ENCODE measurements at places on chromosomes 16 and 17.

DNA sequence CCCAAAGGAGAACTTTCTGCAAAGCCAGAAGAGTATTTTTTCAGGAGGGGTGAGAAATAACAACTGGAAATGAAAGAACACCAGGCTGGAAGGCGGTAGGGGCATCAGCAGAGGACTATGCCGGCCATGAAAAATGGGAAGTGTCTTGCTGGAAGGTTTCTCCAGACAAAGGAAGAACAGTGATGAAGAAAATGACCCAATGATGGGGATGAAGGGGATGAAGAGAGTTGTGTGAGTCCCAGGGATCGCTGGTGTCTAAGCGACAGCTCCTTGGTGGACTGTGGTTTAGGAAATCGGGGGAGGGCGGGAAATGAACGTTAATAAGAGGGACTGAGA, 623 bp downstream of the TTLL6 start:
- no peak for DNase-seq

- DNase-seq, result no peak
Observed at GRCh38 chr17:10149573-10150399, 48.6 kb downstream of the GAS7 start.

DNA sequence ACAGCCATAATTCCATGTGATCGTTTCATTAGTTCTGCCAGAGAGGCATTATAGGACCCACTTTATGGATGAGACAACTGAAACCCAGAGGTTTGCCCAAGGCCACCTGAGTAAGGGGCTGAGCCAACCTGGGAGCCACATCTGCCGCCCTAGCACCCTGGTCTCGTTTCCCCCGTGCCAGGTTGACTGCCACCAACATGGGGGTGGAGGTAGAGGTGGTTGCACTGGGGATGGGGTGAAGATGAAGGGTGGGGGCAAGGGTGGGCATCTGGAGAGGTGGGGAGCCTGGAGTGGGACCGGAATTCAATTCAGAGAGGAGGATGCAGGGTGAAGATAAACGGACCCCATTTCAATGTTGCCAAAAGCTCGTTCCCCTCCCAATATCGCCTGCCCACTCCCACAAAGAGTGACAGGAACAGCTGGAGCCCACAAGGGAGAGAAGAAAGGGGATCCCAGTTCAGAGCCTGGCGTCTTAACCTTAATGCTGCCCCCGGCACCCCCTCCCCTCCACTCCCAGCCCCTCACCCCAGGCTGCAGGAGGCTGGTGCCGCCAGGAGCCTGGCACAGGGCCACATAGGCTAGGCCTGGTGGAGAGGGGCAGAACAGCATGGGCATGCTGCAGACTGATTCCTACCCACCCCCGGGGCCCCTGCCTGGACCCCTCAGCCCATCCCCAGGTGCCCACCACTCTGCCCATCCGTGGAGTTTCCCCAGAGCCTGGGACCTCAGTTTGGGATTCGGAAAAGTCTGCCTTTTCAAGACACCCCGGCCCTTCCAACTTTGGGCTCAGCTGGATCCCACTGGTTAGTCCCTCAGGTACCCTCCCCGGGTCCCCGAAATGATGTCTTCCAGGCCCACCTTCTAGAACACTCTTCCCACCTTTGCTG, 29.6 kb downstream of the NGFR start:
- DNase-seq, result no peak

- DNase-seq, result no peak
Observed at GRCh38 chr17:36855459-36855858, 81.8 kb upstream of the LHX1 start.

DNA sequence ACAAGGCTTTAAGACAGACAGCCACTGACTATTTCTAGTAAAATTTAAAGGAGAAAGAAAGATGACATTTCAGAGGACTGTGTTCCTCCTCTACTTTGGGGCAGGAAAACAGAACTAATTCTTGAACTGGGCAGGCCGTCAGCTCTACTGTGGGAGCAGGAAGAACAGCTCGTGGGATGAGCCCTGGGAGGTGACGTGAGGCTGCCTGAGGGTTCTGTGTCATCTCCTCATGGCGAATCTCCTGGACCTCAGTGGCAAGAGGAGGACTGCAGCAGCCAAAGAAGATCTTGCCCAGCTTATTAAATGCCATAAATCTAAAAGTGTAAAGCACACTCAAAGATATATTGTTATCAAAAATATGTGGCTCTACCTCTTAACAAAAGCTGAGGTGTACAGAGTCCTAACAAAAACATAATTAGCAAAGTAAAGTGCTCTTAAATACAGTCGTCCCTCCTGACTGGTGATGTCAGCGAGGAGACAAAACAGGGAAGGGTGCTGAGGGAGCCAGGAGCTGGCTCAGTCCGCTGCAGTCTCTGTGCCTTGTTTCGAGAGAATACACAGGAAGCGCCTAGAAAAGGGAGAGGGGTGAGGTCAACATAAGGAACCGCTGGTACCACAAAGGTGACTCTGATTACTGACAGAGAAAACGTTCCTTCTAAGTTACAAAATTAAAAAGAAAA, 58.0 kb downstream of the CREBBP start:
- no peak for DNase-seq

GRCh38 chr16:48949636-48950035, 332.0 kb downstream of the CBLN1 start:
- DNase-seq, result no peak

DNA sequence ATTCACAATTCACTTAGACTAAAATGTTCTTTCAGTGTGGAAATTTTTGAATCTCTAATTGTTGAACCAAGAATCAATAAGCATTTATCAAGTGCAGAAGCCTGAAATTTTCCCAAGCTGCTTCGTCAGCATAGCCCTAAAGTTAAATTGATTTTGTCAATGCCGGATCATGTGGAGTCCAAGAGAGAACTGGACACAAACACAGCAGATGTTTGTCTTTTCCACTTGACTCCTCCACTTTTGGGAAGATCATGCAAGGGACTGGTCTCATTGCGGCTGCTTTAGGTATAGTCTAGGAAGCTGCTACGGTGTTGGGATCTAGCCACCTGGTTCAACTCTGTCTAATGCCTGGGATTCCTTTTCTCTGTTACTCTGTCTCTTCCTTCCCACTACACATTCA, 95.7 kb downstream of the CYB561 start:
- DNase-seq, result no peak

- DNase-seq, result no peak
Observed at GRCh38 chr16:3035289-3035971, 1.3 kb downstream of the BICDL2 start.

GRCh38 chr17:67137026-67137370, 92.6 kb downstream of the CACNG1 start:
- no peak for DNase-seq

DNA sequence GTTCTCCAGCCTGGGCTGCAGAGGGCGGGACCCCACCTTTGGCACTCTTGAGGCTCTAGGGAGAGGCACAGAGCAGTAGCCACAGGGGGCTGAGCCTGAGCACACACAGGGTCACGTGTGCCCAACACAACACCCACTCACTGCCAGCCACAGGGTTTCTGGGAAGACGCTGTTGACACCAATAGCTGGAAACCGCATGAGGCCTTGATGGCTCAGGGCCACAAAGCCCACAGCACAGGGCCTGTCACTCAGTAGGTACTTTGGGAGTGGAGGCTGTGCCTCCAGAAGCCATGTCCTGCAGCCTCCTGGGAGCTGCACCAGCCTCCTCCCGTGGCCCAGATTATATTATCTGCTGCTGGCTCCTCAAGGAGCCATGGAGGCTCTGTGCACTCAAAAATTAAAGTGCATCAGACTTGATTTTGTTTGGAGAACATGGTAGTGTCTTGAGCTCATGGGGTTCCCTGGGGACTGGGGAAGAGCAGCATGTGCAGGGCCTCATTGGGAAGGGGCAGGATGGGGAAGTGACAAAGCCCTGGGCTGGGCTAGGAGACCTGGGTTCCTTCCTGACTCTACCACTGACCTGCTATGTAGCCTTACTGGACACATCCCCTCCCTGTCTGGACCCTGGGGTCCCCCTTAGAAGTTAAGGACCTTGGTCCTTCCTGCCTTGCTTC, 12.5 kb upstream of the SREBF1 start:
- DNase-seq, result peak; percentile 60

DNA sequence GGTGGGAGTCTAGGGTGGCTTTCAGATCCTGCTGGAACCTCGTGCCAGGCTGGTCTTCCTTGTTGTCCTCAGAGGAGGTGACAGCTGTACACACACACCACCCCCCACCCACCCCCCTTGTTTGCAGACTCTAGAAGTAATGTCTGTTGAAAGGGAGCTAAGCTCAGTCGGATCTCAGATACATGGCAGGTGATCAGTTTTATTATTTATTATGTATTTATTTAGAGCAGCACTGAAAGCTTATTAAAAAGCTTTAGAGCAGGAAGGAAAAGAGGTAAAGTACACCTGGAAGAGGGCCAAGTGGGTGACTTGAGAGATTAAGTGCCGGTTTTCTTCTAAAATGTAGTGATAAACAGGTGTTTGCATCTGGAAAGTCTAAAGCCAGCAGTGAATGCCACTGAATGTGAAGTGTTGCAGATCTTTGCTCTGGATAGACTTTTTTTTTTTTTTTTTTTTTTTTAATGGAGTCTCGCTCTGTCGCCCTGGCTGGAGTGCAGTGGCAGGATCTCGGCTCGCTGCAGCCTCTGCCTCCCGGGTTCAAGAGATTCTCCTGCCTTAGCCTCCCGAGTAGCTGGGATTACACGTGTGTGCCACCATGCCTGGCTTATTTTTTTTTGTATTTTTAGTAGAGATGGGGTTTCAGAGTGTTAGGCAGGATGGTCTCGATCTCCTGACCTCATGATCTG, 40.2 kb downstream of the FOXK2 start:
- no peak for DNase-seq

DNA sequence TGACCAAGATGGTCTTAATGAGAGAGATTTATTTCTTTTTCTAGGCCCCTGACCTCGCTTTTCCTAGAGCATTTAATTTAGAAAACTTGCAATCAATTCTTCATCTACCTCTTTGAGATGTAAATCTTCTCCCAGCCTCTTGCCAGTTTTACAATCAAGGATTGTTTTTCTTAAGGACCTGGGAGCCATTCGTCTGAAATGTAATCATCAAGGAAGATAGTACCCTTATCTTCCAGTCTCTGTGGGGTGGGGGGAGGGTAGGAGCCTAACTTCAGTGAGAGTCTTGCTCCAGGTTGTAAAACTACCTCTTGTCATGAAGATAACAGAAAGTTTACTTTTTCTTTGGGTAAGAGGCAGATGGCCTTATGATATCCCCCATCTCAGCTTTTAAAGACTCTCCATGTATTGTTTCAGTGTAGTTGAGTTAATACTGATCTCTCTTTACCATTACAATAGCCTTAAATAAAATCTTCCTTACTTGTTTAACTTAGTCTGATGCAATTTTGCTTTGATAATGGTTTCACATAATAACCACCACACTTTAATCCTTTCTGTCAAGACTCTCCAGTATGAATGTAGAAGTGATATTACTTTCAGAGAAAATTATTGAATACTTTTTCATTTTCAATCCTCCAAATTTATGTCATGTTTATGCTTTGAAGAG, 110.2 kb upstream of the CPHXL start:
- DNase-seq, result no peak

DNA sequence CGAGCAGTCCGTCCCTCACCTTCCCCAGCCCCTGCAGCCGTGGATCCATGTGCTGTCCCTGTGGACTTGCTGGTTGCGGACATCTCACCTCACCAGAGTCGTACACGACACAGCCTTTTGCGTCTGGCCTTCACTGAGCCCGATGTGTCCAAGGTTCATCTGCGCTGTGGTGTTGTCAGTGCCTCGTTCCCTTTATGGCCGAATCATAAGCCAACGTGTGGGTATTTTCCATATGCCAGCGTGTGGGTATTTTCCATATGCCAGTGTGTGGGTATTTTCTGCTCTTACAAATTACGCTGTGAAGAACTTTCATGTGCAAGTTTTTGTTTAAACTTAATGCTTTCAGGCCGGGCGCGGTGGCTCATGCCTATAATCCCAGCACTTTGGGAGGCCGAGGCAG, 31.6 kb downstream of the TBCD start:
- no peak for DNase-seq

DNA sequence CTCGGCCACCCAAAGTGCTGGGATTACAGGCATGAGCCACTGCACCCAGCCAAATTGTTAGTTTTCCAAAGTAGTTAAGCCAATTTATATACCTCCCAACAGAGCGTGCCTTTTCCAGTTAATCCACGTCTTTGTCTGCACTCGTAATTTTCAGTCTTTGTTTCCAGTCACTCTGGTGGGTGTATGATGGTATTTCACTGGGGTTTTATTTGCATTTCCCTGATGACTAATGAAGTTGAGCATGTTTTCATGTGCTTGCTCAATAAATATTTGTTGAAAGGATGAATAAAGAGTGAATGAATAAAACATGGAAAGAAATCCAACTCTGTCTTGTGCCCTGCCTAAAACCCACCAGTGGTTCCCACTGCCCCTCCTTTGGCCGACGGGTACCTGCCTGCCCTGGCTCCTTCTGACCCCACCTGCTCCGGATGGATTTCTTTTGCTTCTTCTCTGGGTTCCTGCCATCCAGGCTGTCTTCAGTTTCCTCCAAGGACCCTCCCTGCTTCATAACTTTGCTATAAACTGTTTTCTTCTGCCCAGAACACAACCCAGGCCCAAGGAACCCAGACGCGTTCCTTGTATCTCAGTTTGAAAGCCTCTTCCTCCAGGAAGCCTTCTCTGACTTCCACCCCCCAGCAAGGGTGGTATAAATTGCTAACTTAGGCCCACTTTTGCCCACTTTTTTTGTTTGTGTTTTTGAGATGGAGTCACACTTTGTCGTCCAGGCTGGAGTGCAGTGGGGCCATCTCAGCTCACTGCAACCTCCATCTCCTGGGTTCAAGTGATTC, 3.0 kb upstream of the ABCC1 start:
- DNase-seq, result no peak

- peak; percentile 63 for DNase-seq
Observed at GRCh38 chr16:66603537-66604375, 748 bp upstream of the CMTM3 start.

DNA sequence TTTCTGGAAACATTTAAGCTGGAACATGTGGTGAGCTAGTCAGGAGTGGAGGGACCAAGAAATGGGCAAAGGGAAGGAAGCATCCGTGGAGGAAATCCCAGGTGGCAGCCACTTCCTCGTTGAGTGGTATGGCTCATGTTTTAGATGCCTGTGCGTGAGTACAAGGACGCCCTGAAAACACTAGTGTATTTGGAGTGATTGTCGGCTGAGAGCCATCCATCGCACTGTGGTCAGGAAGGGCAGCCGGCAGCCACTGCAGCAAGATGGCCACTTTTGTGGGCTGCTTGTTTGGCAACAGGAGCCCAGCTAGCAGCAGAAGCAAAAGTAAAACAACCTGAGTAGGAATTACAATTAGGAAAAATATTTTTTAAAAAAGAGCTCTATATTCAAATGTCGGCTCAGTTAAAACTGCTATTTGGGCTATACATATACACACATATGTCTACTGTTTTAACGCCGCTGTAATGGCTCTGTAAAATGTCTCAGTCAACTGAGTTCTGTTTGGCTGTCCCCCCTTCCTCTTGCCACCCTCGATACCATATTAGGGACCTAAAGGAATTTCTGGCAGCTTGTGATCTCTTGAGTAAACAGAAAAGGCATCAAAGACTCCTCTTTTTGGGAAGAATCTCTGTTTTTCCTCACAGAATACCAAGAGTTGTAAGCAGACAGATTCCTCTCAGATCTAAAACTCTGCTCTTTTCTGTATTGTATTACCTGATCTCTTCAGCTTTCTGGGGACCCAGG, 39.2 kb downstream of the BRD7 start:
- DNase-seq, result no peak

- no peak for DNase-seq
Observed at GRCh38 chr16:50304467-50305440, 38.4 kb downstream of the ADCY7 start.

GRCh38 chr17:78040440-78041385, 82.2 kb downstream of the TNRC6C start:
- peak; percentile 31 for DNase-seq

- DNase-seq, result no peak
Observed at GRCh38 chr17:48579760-48580554, 1.8 kb upstream of the HOXB4 start.
